ENCODE measurements at places on chromosomes 2 and 18. TPM values are rescaled to one million over a fixed set of nuclear protein-coding genes. Genes with fewer than 3 reads are reported as not detected.

The TMEM200C gene
- not detected for total RNA-seq

The SOX11 gene
- total RNA-seq, result not detected

The SNRPD1 gene
- total RNA-seq, result 88.2 TPM

The ARL5A gene
- total RNA-seq, result 64.5 TPM

The TMSB10 gene
- 2,802 TPM for total RNA-seq

The ZNF396 gene
- total RNA-seq, result 0.86 TPM

The GAL3ST2 gene
- total RNA-seq, result 1.1 TPM

Data from activated naive CD4-positive, alpha-beta T cell treated with anti-CD3 and anti-CD28 coated beads, Interleukin-2, amount 50 U/mL, for 72 hours (primary cell).